ENCODE measurements at places on chromosomes 16 and 17.

GRCh38 chr17:35948092-35948491 lies 4.6 kb upstream of the LYZL6 start:
- DNase-seq = no peak

DNA sequence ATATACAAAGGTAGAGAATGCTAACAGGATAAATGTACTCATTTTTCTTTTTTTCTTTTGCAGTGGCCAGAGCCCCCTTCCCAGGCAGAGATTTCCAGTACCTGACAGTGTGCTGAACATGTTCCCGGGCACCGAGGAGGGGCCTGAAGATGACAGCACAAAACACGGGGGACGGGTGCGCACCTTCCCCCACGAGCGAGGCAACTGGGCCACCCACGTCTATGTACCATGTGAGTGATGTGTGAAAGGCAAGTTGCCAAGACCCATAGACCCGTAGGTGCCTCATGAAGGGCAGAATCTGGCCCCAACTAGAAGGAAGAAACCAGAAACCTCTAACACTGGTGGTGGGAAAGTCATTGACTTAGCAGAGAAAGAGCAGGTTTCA lies 1.2 kb downstream of the USB1 start:
- DNase-seq = no peak

GRCh38 chr16:50537533-50538290 lies 10.5 kb upstream of the NKD1 start:
- DNase-seq = no peak

- DNase-seq = no peak
Measured at GRCh38 chr16:59121411-59122261, 387.5 kb upstream of the GOT2 start.

- DNase-seq = no peak
Measured at GRCh38 chr16:88290850-88291830, 91.6 kb upstream of the ZNF469 start.

GRCh38 chr17:44203731-44204440 lies 4.2 kb upstream of the ATXN7L3 start:
- DNase-seq = no peak

- DNase-seq = no peak
Measured at GRCh38 chr17:82629748-82630147, 18.5 kb downstream of the WDR45B start.

DNA sequence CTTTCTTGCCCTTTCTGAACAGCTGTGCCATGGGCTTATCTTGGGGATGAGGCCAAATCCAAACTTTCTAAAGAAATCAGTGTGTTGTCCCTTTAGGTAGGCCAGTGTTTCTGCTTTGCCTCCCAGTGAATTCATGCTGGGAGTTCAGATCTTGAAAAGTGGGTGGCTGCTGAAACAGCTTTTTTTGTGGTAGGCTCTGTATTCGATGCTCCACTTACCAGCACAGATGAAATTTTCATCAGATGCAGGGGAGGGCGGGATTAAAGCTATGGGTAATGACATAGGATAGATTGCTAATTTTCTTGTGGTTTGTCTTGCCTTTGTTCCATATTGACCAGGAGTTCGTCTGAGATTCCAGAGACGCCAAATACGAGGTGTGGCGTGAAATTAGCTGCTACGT lies 2.8 kb downstream of the SOCS7 start:
- DNase-seq = no peak

GRCh38 chr17:79997011-79997660 lies 38.5 kb downstream of the TBC1D16 start:
- peak; percentile 40 for DNase-seq

Measured in stimulated activated CD4-positive, alpha-beta T cell treated with anti-CD3 and anti-CD28 coated beads, Interleukin-4, amount 100 ng/mL, for 4 hours (primary cell).